ENCODE measurements at places on chromosomes 2 and 18. TPM values are rescaled to one million over a fixed set of nuclear protein-coding genes. Genes with fewer than 3 reads are reported as not detected.

DNA sequence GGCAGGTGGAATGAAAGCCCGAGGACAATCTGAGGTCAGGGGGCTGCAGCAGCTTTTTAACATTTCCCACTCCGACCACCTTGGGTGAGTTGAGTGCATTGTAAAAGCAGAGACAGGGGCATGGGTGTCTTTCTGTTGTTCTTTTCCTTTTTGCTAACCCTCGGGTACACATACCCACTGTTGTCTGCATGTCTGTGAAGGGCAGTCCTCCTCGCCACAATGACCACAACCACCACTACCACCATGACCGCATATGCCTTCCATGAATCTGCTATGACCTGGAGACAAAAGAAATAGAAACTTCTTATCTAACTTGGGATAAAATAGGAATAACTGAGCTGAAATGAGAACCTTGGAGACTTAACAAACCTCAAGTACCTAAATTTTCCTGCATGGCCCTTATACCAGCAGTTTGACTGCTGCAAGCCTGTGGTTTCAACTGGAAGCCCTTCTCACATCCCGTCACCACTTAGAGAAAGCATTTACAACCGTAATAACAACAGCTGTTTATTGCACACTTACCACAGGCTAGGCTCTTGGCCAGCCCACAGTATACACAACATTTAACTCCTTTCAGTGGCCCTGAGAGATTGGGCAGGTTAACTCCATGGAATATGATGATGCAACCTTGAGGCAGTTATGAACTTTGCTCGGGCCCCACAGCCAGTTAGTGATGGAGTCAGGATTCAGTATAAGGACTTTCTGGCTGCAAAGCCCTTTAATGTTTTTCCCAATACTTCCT lies 80.3 kb downstream of the GYPC start:
- no peak for DNase-seq
- peaks cover 2% of the 10 kb centered on the region for H3K4me1 ChIP-seq
- no peaks in the 10 kb centered on the region for H3K27me3 ChIP-seq
- H3K27ac ChIP-seq = no peak overlapping the region

GRCh38 chr2:43429369-43429768 lies 166.5 kb downstream of the THADA start:
- no peaks in the 10 kb centered on the region for H3K27me3 ChIP-seq
- H3K4me3 ChIP-seq = no peak overlapping the region
- no peak for DNase-seq
- H3K4me1 ChIP-seq = peaks cover 36% of the 10 kb centered on the region
- peaks cover 34% of the 10 kb centered on the region for H3K36me3 ChIP-seq

- no peaks in the 10 kb centered on the region for H3K27me3 ChIP-seq
- DNase-seq = no peak
- no peak overlapping the region for H3K4me3 ChIP-seq
- peaks cover 8% of the 10 kb centered on the region for H3K4me1 ChIP-seq
Measured at GRCh38 chr2:177335917-177336450, 56.6 kb upstream of the AGPS start.

PARD3B gene
- 0.88 TPM for total RNA-seq

DNA sequence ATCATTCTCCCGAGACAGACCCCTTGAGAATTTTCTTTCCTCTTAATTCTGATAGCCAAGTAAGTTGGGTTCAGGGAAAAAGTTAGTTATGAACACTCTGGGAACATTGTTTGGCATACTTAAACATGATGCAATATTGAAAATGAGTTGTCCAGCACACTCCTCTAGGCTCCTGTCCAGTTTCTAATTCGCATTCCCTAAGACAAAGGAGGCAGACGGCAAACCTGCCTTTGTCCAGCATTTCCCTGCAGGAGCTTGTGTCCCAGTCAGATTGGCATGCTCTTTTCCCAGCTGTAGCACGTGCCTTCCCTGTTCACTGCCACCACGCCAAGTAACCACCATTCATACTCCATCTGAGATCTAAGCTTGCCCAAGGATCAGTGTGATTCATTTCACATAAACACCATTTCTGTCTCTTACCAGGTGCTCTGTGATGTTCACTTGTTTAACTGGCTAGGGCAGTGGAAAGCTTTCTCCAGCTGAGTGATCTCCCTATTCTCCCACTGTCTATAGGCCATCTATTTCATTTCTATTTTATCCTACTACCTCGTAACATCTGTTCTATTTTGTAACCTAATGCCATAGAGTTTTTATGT lies 150.0 kb upstream of the EPB41L3 start:
- no peaks in the 10 kb centered on the region for H3K36me3 ChIP-seq
- no peaks in the 10 kb centered on the region for H3K4me1 ChIP-seq
- no peak for DNase-seq
- H3K27ac ChIP-seq = no peak overlapping the region
- peaks cover 2% of the 10 kb centered on the region for H3K27me3 ChIP-seq

GRCh38 chr2:97951155-97951680 lies 44.5 kb downstream of the TMEM131 start:
- H3K36me3 ChIP-seq = peaks cover 6% of the 10 kb centered on the region
- H3K27ac ChIP-seq = no peak overlapping the region
- no peak overlapping the region for H3K4me3 ChIP-seq
- H3K27me3 ChIP-seq = no peaks in the 10 kb centered on the region
- H3K4me1 ChIP-seq = peaks cover 68% of the 10 kb centered on the region

DNA sequence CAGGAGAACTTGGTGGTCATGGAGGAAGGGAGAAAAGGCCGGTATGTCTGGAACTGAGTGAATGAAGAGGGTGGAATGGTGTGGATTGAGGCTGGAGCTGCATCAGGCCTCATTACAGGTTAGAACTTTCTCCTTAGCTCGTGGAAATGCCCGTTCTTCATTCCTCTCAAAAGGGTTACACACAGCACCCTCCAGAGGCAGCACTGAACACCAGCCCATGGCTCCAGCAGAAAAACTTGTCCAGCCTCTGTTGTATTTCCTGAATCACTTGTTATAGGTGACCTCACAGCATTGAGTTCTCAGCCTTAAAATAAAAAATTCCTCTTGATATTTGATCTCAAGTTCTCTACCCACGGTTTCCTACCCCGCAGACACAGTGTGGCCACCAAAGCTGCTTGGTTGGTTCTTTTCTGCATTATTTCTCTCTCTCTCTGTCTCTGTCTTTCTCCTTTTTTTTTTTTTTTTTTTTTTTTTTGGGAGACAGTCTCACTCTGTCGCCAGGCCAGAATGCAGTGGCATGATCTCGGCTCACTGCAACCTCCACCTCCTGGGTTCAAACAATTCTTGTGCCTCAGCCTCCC lies 89.6 kb downstream of the ITGB1BP1 start:
- peak; percentile 19 for DNase-seq
- H3K4me1 ChIP-seq = peaks cover 5% of the 10 kb centered on the region
- no peaks in the 10 kb centered on the region for H3K36me3 ChIP-seq
- H3K27ac ChIP-seq = no peak overlapping the region

MALL gene
- total RNA-seq = not detected

- peaks cover 2% of the 10 kb centered on the region for H3K4me1 ChIP-seq
- H3K4me3 ChIP-seq = no peak overlapping the region
- DNase-seq = no peak
- H3K27ac ChIP-seq = no peak overlapping the region
- H3K36me3 ChIP-seq = peaks cover 28% of the 10 kb centered on the region
Measured at GRCh38 chr2:36567711-36568408, 30.1 kb downstream of the FEZ2 start.

All from activated CD8-positive, alpha-beta T cell treated with anti-CD3 and anti-CD28 coated beads for 36 hours (primary cell).